ENCODE measurements at places on chromosomes 3 and 15. TPM values are rescaled to one million over a fixed set of nuclear protein-coding genes. Genes with fewer than 3 reads are reported as not detected.
A peak's percentile ranks its signal among the peaks of the same experiment; 100 is the strongest.

DNA sequence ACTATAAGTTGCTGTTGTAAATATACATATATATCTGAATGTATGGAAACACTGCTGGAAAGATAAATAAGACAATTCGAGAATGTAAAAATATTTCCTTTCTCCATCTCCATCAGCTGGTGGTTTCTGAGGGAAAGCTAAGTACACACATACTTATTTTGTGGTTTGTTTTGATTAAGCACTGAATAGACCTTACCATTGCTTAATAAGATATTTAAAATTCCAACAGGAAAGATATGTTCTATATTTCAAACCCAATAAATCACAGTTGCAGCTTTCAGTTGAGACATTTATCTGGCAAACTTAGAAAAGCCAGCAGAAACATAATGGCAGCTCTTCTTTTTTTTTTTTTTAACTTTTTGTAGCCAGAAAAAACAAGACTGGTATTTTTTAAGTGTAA is 160.4 kb downstream of the VGLL3 start:
- DNase-seq = no peak

GRCh38 chr3:43627360-43627759 is 5.5 kb upstream of the ANO10 start:
- no peak for DNase-seq

DNA sequence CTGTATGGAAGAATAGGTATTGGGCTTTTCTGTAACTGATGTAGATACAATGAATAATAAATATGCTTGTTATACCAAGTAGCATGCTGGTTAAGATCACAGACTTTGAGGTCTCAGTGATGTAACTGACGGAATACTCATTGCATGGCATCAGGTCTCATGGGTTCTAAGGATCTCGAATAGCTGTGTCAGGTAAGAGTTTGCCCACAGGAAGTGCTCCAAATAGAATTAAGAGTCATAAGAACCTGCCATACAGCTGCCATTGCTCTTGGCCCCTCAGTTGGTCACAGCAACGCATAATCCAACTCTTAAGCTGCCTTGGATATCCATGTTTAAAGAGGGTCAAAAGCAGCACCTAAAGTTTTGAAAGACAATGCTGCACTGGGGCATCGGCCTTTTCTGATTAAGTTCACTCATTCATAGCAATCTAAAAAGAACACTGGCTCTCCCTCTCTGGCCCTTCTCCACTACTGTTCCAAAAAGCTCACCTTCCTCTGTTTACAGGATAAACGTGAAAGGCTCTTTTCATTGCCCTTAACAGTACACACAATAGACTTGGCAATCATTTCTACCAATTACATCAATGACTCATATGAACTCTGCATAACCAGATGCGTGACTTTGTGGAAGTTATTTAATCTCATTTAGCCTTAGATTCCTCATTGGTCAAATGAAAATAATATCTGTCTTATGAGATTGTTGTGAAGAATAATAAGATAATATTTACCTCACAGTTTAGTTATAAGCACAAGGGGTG is 74.6 kb downstream of the ZBTB20 start:
- DNase-seq = no peak

DNA sequence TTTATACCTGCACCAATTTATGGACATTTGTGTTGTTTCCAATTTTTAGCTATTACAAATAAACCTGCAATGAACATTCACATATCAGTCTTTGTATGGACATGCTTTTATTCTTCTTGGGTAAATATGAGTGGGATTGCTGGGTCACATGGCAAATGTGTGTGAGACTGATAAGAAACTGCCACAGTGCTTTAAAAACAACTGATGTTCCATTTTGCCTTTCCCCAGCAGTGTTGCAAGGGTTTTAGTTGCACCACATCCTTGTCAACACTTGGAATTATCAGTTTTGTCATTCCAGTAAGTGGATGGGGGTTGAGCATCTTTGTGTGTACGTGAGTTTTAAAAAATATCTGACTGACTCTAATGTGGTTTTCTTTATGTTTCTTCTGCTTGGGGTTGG is 191.2 kb downstream of the PLCL2 start:
- DNase-seq = no peak

GRCh38 chr3:9809615-9810432 is at the start of gene TTLL3:
TSS of gene TTLL3 (plus strand) at chr3:9810262. CDS start at chr3:9810662, 400 bp downstream.
- DNase-seq = peak; percentile 89

DNA sequence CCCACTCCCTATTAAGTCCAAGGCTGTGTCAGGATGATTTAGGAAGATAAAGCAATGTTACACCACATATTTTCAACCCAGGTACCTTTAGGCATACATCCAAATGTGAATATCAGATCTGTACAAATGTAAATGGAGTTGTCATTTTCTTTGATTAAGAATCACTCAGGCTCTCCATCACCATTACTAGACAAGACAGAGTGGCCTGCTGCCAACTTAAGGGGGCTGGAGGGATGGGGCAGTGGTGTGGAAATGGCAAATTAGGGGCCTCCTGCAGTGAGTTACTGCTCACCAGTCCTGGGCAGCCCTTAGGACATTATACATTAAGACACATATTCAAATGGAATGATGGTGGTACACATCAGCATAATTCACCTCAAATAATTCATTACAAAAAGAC is 211.0 kb downstream of the TNIK start:
- DNase-seq = no peak

- DNase-seq = peak; percentile 93
Measured at GRCh38 chr3:10008588-10009344, 17.5 kb upstream of the FANCD2 start.

DNA sequence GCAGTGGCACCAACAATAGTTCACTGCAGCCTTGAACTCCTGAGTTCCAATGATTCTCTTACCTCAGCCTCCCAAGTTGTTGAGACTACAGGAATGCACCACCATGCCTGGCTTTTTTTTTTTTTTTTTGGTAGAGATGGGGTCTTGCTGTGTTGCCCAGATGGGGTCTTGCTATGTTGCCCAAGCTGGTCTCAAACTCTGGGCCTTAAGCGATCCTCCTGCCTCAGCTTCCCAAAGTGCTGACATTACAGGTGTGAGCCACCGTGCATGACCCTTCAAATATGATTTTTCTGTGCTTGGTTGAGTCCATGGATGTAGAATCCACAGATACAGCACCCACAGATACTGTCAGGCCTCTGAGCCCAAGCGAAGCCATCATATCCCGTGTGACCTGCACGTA is 30.2 kb upstream of the IDH2 start:
- no peak for DNase-seq

DNA sequence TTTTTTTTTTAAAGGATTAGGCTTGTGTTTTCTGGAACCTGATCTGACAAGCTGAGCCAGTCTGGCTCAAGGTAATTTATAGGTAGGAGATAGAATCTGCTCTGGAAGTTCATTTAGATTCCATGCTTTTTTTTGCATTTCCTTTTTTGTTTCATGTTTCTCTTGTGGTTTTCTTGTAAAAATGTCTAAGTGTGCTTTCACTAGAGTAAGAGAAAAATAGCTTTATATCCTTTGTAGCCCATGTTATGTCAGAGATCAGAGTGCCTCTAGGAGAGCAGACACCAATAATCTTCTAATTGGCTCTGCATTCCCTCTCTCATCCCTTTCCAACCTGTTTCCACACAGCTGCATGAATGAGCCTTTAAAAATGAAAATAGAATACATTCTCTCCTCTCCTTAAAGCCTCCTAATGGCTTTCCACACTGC is 389.8 kb upstream of the KCNMB2 start:
- DNase-seq = no peak

- peak; percentile 79 for DNase-seq
Measured at GRCh38 chr3:46705022-46705530, 3.9 kb downstream of the TMIE start.

- DNase-seq = no peak
Measured at GRCh38 chr3:129445471-129445870, 5.4 kb downstream of the IFT122 start.

DNA sequence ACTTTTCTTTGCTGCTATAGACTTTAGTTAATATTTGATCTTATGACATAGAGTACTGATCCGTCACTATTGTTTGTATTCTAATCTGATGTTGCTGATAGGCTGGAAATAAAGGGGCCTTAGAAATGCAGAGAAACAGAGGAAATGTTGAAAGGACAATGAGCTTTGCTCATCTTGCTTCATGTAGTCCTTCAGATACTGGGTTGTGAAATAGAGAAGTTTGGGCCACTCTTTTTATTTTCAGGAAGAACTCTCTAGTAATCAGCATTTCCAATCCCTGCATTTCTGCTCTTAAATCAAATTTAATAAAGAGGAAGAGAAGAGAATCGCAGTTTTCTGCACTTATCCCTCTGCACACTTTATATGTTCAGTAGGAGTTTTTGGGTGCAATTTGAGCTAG is 192.8 kb upstream of the THBS1 start:
- DNase-seq = no peak

DNA sequence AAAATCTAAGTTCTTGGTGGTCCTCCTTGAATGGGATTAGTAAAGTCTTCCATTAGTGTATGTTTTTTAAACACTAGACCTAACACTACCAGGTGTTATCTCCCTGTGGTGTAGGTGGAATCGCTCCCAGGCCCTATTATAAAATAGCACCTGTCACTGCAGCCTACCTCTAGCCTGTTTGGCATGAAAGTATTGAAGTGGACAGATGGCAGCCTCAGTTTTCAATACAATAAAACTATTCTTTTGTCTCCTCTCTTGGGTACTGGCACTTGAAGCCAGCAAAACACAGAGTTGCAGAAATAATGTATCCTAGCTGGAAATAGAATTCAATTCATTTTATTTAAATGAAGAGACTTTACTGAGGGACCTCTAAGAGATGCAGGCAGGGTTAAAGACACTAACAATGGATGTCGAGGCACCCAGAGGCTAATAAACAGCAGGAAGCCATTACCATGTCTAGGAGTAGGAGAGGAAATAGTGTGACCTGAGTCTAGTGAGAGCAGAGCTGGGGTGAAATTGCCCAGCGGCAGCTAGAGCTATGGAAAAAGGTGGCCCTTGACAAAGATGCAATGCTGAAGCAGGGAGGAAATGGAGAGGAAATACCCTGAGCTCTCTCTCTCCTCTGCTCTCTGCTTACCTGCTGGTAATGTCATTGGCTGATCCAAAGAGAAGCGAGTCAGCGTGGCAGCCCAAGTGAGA is 49.1 kb upstream of the TMEM158 start:
- DNase-seq = no peak

DNA sequence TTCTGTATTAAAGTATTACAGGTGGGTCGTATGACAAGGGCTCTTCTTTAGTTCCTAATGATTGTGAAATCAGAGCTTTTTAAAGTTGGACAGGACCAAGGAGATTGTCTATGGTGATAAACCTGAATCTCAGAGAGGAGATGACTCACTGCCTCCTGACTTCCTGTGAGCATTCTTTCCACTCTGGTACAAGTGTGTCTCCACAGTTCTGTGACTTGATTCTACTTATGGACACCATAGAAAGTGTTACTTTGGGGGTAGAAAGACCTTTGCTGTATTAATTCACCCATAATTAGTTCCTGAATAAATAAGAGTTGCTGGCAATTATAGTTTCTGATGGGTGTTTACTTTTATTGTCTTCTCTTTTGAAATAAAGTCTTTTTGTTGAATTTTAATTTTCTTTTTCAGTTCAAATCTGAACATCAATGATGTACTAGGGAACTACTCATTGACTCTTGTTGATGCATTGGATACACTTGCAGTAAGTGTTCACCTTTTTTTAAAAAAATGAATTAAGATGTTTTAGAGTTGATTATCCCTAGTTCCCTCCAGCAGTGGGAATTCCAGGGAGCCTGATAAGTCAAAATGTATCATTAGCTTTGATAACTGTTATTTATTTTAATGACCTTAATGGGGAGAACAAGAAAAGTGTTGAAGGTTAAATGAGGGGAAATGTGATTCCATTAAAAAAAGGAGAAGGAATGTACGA is 7.4 kb downstream of the EDEM1 start:
- no peak for DNase-seq

DNA sequence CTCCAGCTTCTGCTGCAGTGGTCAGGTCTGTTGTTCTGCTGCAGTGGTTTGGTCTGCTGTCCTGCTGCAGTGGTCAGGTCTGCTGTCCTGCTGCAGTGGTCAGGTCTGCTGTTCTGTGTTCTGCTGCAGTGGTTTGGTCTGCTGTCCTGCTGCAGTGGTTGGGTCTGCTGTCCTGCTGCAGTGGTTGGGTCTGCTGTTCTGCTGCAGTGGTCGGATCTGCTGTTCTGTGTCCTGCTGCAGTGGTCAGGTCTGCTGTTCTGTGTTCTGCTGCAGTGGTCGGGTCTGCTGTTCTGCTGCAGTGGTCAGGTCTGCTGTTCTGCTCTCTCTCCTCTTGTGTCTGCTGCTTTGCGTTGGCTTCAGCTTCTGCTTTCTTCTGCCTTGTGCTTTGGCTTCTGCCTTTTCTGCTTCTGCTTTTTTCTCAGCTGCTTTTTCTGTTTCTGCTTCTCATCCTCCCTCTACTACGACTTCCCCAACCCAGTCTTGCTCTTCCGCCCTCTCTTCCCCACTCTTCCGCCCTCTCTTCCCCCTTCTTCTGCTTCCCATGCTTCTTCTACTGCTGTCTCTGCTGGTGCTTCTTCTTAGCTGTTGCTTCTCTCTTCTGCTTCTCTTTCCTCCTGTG is 50.7 kb downstream of the FAM43A start:
- DNase-seq = no peak

GRCh38 chr3:16496408-16497222 is 16.9 kb downstream of the RFTN1 start:
- no peak for DNase-seq

GRCh38 chr3:30343861-30344260 is 262.5 kb upstream of the TGFBR2 start:
- DNase-seq = no peak

DNA sequence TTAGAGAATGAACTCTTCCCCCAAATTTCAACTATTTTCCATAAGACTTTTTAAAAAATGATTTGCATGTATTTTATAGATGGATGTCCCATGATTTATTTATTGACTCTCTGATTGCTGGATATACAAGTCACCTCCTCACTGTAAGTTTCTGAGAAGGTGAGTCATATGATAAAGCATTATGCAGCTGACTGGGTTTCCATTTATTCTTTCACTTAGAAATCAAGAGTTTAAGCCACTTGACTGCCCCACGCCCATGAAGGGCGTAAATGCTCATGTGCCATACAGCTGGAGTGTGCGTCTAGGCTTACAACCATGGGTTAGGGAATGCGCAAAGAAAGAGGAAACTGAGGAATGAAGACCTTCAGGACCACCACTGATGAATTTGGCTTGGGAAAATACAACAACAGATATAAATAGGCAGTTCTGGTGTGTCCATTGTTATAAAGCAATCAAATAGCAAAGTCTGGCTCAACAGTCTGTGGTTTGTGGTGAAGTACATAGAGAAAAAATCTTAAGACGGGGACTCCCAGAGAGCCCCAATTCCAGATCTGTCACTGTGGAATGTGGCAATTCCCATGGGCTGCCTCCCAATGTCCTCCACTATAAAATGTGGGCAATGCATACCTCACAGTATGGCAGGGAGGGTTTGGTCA is 20.3 kb downstream of the SLCO2A1 start:
- no peak for DNase-seq

GOLGA8J gene
- 0.59 TPM for total RNA-seq

SH3GL3 gene
- total RNA-seq = 2.6 TPM

TMPRSS7 gene
- total RNA-seq = 0.15 TPM

TERC gene
- total RNA-seq = 2.9 TPM

SERPINI2 gene
- 2.3 TPM for total RNA-seq

CLRN1 gene
- total RNA-seq = not detected

STRA6 gene
- total RNA-seq = not detected

TMCO5A gene
- not detected for total RNA-seq

Data from lower lobe of right lung (tissue), 2 donors.